SK-N-SH (cell line): ENCODE measurements at places on chromosomes 3 and 15.
A peak's percentile ranks its signal among the peaks of the same experiment; 100 is the strongest.

GRCh38 chr15:43056696-43057095 lies 49.1 kb downstream of the UBR1 start:
- H3K27me3 ChIP-seq: no peaks in the 10 kb centered on the region
- H3K4me1 ChIP-seq: no peaks in the 10 kb centered on the region
- no peak overlapping the region for H3K27ac ChIP-seq
- no peak for DNase-seq
- H3K4me3 ChIP-seq: no peak overlapping the region

GRCh38 chr3:153028381-153028780 lies 133.6 kb upstream of the RAP2B start:
- H3K4me1 ChIP-seq: no peaks in the 10 kb centered on the region
- H3K36me3 ChIP-seq: no peaks in the 10 kb centered on the region
- no peak for DNase-seq

DNA sequence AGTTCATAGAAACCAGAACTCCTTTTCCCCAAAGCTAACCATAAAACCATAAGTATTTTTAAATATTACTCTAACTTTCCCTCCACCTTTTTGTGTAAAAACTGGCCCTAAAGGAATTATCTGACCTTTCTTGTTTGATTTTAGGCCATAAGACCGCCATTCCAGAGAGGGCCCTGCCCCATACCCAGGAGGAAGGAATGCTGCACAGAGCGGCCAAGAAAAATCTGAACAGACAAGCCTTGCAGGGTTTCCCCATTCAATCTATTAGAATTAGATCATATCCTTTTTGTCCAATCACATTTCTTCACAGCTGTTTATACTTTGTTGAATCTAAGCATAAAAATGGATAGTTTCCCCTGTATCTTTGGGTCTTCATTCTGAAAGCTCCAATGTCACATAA lies 97.1 kb downstream of the B3GALNT1 start:
- H3K27ac ChIP-seq: no peak overlapping the region
- H3K36me3 ChIP-seq: no peaks in the 10 kb centered on the region
- H3K4me3 ChIP-seq: no peak overlapping the region
- no peaks in the 10 kb centered on the region for H3K27me3 ChIP-seq

DNA sequence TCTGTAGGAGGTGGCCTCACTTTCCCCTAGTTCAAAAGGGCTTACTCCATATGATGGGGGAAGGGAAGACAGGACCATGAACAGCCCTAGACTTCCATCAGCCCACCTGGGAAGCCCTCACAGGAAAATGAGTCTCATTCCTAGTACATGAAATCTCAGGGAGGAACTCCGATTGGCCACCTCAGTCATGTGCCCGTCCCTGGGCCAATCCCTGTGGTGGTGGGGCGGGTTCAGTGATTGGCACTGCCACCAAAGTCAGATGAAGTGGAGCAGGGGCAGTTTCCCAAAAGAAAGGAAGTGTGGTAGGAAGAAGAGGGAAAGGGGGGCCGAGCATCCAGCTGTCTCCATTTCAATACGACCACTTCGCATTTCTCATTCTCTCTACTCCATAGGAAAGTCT lies 25.9 kb upstream of the GP9 start:
- H3K4me1 ChIP-seq: peaks cover 12% of the 10 kb centered on the region; the same call in 1 of the 2 replicates
- no peak overlapping the region for H3K4me3 ChIP-seq
- no peaks in the 10 kb centered on the region for H3K27me3 ChIP-seq
- peak; percentile 62 for DNase-seq

- no peaks in the 10 kb centered on the region for H3K36me3 ChIP-seq
- H3K4me3 ChIP-seq: no peak overlapping the region
- no peak for DNase-seq
- H3K27ac ChIP-seq: no peak overlapping the region
- H3K27me3 ChIP-seq: no peaks in the 10 kb centered on the region; the same call in 1 of the 2 replicates
- no peaks in the 10 kb centered on the region for H3K4me1 ChIP-seq
Measured at GRCh38 chr3:71989165-71989564, 204.2 kb upstream of the PROK2 start.

- no peak overlapping the region for H3K4me3 ChIP-seq
- H3K36me3 ChIP-seq: no peaks in the 10 kb centered on the region
- no peak for DNase-seq
Measured at GRCh38 chr3:129023909-129024308, 22.8 kb downstream of the EFCC1 start.

GRCh38 chr3:125055331-125055912 lies 375 bp downstream of the HEG1 start:
- H3K36me3 ChIP-seq: peaks cover 5% of the 10 kb centered on the region
- peaks cover 44% of the 10 kb centered on the region for H3K4me1 ChIP-seq
- peak; percentile 87 for DNase-seq
- H3K27ac ChIP-seq: peak overlapping the region; percentile 99
- H3K4me3 ChIP-seq: peak overlapping the region; percentile 83
- no peaks in the 10 kb centered on the region for H3K27me3 ChIP-seq

GRCh38 chr15:98649472-98650416 lies 1.4 kb downstream of the IGF1R start:
- H3K4me1 ChIP-seq: peaks cover 4% of the 10 kb centered on the region; the same call in 1 of the 2 replicates
- peak; percentile 57 for DNase-seq
- H3K27me3 ChIP-seq: no peaks in the 10 kb centered on the region; the same call in 1 of the 2 replicates
- peak overlapping the region; percentile 85 for H3K4me3 ChIP-seq
- H3K36me3 ChIP-seq: no peaks in the 10 kb centered on the region

DNA sequence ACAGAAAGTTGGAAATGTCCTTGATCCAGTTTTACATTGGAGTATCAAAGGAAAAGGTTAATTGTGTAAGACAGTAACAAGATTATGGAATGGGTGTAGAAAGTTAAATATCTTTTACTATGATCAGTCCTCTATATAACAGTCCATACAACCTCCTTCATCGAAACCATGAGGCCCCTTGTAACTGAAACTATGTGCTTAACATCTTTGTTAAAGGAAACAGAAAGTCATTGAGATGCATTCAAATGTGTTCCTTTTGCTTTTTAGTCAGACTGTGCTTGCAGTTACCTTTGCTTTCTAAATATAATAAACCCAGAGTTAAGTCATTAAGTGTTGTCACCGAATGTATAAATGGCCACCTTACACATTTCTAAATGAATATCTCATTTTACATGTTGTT lies 1298.5 kb downstream of the ROBO2 start:
- H3K27ac ChIP-seq: no peak overlapping the region
- H3K4me1 ChIP-seq: peaks cover 8% of the 10 kb centered on the region; the same call in 1 of the 2 replicates
- H3K36me3 ChIP-seq: no peaks in the 10 kb centered on the region
- no peaks in the 10 kb centered on the region for H3K27me3 ChIP-seq

GRCh38 chr3:131988209-131988608 lies 46.6 kb downstream of the CPNE4 start:
- no peak for DNase-seq
- H3K27ac ChIP-seq: no peak overlapping the region
- H3K4me1 ChIP-seq: no peaks in the 10 kb centered on the region
- no peak overlapping the region for H3K4me3 ChIP-seq
- no peaks in the 10 kb centered on the region for H3K27me3 ChIP-seq

DNA sequence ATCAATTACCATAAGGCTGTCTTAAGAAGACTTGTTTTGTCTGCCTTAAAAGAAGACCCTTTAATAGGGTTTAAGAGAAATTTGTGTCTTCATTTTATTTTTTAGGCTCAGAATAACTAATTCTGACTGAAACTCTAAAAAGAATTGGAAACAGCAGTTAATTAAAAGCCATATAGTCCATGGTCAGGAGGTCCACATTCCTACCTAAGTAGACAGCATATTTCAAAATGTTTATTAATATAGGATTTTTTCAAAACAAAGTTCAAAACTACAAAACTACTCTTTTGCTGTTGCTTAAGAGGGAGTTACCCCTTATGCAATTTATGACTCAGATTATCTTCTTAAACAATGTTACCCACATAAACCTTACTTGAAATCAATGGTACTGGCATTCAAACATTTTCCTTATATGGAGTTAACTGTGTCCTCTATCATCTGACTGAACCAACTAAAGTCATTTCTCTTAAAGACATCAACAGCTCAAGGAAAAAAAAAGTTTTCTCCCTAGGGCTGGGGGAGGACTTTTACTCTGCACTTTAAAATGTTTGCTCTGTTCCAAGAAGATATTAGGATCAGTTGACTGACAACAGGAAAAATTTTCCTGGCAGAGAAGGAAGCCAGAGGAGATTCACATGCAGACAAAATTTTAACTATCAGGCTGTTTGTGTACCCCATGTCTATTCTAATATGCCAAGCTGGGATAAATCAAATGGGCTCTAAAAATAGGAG lies 56.8 kb upstream of the NANOGP8 start:
- no peaks in the 10 kb centered on the region for H3K27me3 ChIP-seq
- no peaks in the 10 kb centered on the region for H3K36me3 ChIP-seq
- no peak overlapping the region for H3K27ac ChIP-seq
- DNase-seq: no peak
- no peak overlapping the region for H3K4me3 ChIP-seq

GRCh38 chr3:193868590-193868989 lies 267.4 kb upstream of the HES1 start:
- no peaks in the 10 kb centered on the region for H3K27me3 ChIP-seq
- no peak overlapping the region for H3K4me3 ChIP-seq
- no peaks in the 10 kb centered on the region for H3K4me1 ChIP-seq
- no peaks in the 10 kb centered on the region for H3K36me3 ChIP-seq
- no peak for DNase-seq

- H3K4me3 ChIP-seq: no peak overlapping the region
- H3K36me3 ChIP-seq: no peaks in the 10 kb centered on the region
- H3K27ac ChIP-seq: no peak overlapping the region
- H3K4me1 ChIP-seq: no peaks in the 10 kb centered on the region
Measured at GRCh38 chr3:110900576-110900975, 171.0 kb upstream of the NECTIN3 start.

DNA sequence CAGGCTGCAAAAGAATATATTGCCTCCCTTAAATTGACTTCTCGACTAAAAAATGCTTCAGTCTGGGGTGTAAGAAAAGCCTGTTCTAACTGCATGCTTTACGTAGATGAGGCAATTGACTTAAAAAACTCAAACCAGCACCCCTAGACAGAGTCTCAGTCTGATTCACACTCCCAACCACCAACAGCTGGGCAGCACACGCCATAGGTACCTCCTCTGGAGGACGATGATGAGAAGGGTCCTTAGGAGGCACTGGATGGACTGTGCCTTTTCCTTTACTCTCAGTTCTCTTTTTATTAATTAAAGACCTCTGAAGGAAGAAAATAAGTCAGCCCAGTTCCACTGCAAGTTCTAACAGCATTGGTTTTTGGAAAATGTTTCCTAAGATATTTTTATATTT lies 175.0 kb downstream of the PDZRN3 start:
- H3K4me3 ChIP-seq: no peak overlapping the region
- no peak for DNase-seq
- H3K36me3 ChIP-seq: peaks cover 7% of the 10 kb centered on the region
- peaks cover 16% of the 10 kb centered on the region for H3K4me1 ChIP-seq

- H3K27me3 ChIP-seq: no peaks in the 10 kb centered on the region
- H3K36me3 ChIP-seq: no peaks in the 10 kb centered on the region
- H3K4me3 ChIP-seq: no peak overlapping the region
- H3K4me1 ChIP-seq: no peaks in the 10 kb centered on the region; the same call in 1 of the 2 replicates
- no peak overlapping the region for H3K27ac ChIP-seq
Measured at GRCh38 chr3:58485801-58486435, 6.0 kb upstream of the KCTD6 start.

DNA sequence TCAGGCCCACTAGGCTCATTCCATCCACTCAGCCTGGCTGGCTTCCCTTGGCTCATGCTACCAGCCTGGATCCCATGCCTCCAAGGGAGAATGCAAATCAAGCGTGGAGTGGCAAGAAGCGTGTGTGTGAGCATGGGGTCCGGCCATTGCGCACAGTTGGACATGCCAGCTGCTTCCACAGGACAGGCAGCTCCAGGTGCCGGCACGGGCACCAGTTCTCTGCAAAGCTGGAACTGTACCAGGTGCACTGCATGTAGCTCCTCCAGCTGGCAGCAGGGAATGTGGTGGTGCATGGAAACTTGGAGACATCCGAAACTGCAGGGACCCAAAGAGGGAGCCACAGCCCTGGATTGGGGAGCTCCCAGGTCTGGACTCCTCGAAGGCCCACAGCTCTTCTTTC lies 449.8 kb downstream of the EPHA6 start:
- no peaks in the 10 kb centered on the region for H3K4me1 ChIP-seq
- no peaks in the 10 kb centered on the region for H3K36me3 ChIP-seq
- no peak overlapping the region for H3K4me3 ChIP-seq
- DNase-seq: no peak
- no peak overlapping the region for H3K27ac ChIP-seq
- H3K27me3 ChIP-seq: no peaks in the 10 kb centered on the region

DNA sequence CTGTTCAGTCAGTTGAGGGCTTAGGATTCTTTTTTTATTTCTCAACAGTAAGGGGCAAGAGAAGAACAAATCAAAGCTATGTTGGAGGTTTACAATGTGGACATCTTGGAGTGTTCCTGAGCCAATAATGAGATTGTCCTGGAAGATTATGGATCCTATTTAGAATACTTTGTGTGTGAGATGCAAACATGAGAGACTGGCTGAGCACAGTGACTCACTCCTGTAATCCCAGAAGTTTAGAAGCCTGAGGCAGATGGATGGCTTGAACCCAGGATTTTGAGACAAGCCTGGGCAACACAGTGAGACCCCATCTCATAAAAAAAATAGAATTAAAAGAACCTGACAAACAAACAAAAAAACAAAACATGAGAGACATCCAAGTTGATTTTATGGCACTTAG lies 351.6 kb downstream of the GAP43 start:
- no peaks in the 10 kb centered on the region for H3K27me3 ChIP-seq
- no peaks in the 10 kb centered on the region; the same call in 1 of the 2 replicates for H3K4me1 ChIP-seq
- H3K4me3 ChIP-seq: no peak overlapping the region
- no peak for DNase-seq

GRCh38 chr3:16999871-17000270 lies 115.1 kb downstream of the PLCL2 start:
- H3K4me3 ChIP-seq: no peak overlapping the region
- DNase-seq: no peak
- peaks cover 1% of the 10 kb centered on the region; the same call in 1 of the 2 replicates for H3K4me1 ChIP-seq
- H3K27me3 ChIP-seq: no peaks in the 10 kb centered on the region
- H3K27ac ChIP-seq: no peak overlapping the region

GRCh38 chr3:122510878-122511535 lies 3.7 kb downstream of the KPNA1 start:
- H3K36me3 ChIP-seq: peaks cover 8% of the 10 kb centered on the region
- no peak overlapping the region for H3K27ac ChIP-seq
- no peaks in the 10 kb centered on the region for H3K27me3 ChIP-seq
- H3K4me1 ChIP-seq: no peaks in the 10 kb centered on the region; the same call in 1 of the 2 replicates
- no peak for DNase-seq
- no peak overlapping the region for H3K4me3 ChIP-seq

- no peak for DNase-seq
- no peak overlapping the region for H3K4me3 ChIP-seq
Measured at GRCh38 chr3:15313461-15313860, 18.9 kb downstream of the SH3BP5 start.

- no peak for DNase-seq
- H3K36me3 ChIP-seq: peaks cover 85% of the 10 kb centered on the region
- H3K4me3 ChIP-seq: no peak overlapping the region
- no peak overlapping the region for H3K27ac ChIP-seq
- peaks cover 23% of the 10 kb centered on the region; the same call in 1 of the 2 replicates for H3K4me1 ChIP-seq
- no peaks in the 10 kb centered on the region for H3K27me3 ChIP-seq
Measured at GRCh38 chr3:33858131-33858530, 59.7 kb downstream of the PDCD6IP start.
